Neural crest cell (in vitro differentiated cells): ENCODE measurements at places on chromosomes 5 and 9.

- H3K36me3 ChIP-seq, result no peaks in the 10 kb centered on the region
- no peaks in the 10 kb centered on the region for H3K27me3 ChIP-seq
- no peak overlapping the region for H3K4me3 ChIP-seq
- H3K27ac ChIP-seq, result no peak overlapping the region
These were observed 711.1 kb upstream of the CHD1 start for GRCh38 chr5:99639905-99640304.

GRCh38 chr9:4630836-4631235 is 31.3 kb upstream of the PLPP6 start:
- DNase-seq, result no peak
- no peak overlapping the region for H3K4me3 ChIP-seq
- H3K27me3 ChIP-seq, result no peaks in the 10 kb centered on the region
- no peaks in the 10 kb centered on the region for H3K36me3 ChIP-seq

GRCh38 chr5:137666901-137667300 is 69.0 kb downstream of the KLHL3 start:
- no peaks in the 10 kb centered on the region for H3K4me1 ChIP-seq
- no peak overlapping the region for H3K4me3 ChIP-seq
- DNase-seq, result no peak
- H3K27me3 ChIP-seq, result no peaks in the 10 kb centered on the region
- H3K27ac ChIP-seq, result no peak overlapping the region

- H3K36me3 ChIP-seq, result no peaks in the 10 kb centered on the region
- H3K4me3 ChIP-seq, result no peak overlapping the region
- no peaks in the 10 kb centered on the region for H3K4me1 ChIP-seq
These were observed 23.6 kb downstream of the OLFML2A start for GRCh38 chr9:124800306-124801259.

DNA sequence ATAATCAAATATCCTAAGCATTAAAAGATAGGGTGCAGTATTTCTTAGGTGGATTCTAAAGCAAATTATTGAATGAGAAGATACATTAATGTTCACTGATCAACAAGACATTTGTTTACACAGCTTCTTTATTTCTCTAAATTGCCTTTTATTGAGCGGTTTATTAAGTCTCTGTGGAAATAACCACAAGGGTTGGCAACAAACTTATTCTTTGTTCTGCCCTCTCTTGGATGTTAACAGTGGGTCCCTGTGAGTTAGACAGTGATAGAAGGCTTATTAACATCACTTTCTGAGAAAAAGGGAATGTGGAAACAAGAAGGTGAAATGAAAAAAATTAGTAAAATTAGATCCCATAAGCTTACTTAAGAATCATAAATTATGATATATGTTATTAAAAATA is 82.7 kb upstream of the C6 start:
- no peaks in the 10 kb centered on the region for H3K4me1 ChIP-seq
- no peak for DNase-seq
- H3K27me3 ChIP-seq, result no peaks in the 10 kb centered on the region
- no peak overlapping the region for H3K4me3 ChIP-seq
- no peak overlapping the region for H3K27ac ChIP-seq

GRCh38 chr9:113998525-113999255 is 79.4 kb downstream of the AMBP start:
- no peak overlapping the region for H3K4me3 ChIP-seq
- peaks cover 14% of the 10 kb centered on the region for H3K4me1 ChIP-seq
- no peak overlapping the region for H3K27ac ChIP-seq
- no peak for DNase-seq
- H3K27me3 ChIP-seq, result no peaks in the 10 kb centered on the region

DNA sequence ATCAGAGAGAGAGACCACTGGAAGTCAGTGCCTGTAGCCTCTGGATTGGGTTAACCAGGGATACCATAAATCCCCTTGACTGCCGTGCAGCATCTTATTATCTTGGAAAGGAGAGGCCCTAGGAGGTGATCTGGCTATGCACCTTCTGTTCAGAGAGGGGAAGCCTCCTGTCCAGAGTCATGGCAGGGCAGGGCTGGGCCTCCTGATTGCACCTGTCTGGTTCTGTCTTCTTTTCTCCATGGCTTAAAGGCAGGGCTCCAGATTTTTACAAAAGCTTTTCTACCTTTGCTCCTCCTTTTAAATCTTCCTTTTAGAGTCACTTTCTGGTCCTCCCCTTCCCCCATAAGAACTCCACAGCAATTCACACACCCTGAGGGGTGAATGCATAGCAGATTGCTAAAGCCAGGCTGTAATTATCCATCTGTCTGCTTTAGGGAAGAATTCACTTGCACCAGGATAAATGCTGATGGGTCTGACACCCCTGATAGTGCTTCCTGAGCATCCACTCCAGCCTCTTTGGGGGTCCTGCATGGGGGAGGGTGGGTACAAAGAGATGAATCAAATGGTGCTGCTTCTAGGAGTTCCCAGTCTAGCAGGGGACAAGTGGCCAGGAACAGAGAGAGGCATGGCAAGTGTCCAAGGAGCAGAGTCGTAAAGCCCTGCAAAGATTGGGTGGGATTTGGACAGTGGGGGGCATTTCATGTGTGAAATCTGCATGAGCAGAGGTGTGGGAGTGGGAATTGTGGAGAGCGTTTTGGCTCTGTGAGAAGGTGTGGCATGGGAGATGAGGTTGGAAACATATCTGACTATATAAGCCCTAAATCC is 141.3 kb upstream of the ALDH1B1 start:
- no peak overlapping the region for H3K4me3 ChIP-seq
- H3K4me1 ChIP-seq, result no peaks in the 10 kb centered on the region
- H3K27ac ChIP-seq, result no peak overlapping the region
- no peaks in the 10 kb centered on the region for H3K27me3 ChIP-seq
- no peaks in the 10 kb centered on the region for H3K36me3 ChIP-seq

DNA sequence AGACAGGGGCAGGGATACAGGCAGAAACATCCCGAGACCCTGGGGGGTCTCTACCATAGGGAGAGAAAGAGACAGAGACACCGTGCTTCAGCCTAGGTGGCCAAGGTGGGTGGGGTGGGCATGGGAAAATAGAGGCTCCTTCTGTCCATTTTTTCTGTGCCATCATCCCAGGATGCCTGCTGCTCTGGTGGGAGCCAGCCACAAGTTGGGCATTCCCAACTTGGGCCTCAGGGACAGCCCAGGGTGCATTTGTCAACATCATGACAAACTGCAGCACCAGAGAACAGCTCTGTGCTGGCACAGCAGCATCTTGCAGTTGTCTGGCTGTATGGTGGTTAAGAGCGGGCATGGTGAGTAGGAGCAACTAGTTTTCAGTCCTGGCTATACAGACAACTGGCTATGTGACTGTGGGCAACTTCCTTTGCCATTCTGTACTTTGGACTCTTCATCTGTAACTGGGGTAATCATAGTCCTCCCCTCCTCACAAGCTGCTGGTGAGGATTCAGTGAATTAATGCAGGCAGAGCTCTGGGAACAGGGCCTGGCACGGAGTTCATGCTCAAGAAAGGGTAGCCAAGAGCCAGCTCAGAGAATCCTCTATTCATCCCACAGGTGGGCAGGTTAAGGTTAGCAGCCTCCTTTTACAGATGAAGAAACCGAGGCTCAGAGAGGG is 100.4 kb downstream of the RGS3 start:
- peaks cover 35% of the 10 kb centered on the region for H3K4me1 ChIP-seq
- H3K4me3 ChIP-seq, result peak overlapping the region; percentile 8

- peaks cover 11% of the 10 kb centered on the region for H3K4me1 ChIP-seq
- no peak overlapping the region for H3K4me3 ChIP-seq
- no peak for DNase-seq
These were observed 1.6 kb downstream of the ECM2 start for GRCh38 chr9:92534204-92534603.

- H3K27me3 ChIP-seq, result no peaks in the 10 kb centered on the region
- H3K36me3 ChIP-seq, result no peaks in the 10 kb centered on the region
- no peak for DNase-seq
- H3K27ac ChIP-seq, result no peak overlapping the region
- H3K4me1 ChIP-seq, result peaks cover 8% of the 10 kb centered on the region
These were observed 109.2 kb downstream of the SH3TC2 start for GRCh38 chr5:148953711-148954110.

GRCh38 chr5:95283761-95284571 is 928 bp downstream of the MCTP1 start:
- no peak overlapping the region for H3K27ac ChIP-seq
- peaks cover 13% of the 10 kb centered on the region for H3K4me1 ChIP-seq
- no peaks in the 10 kb centered on the region for H3K36me3 ChIP-seq

GRCh38 chr5:158414780-158415179 is 555.8 kb upstream of the CLINT1 start:
- H3K4me3 ChIP-seq, result no peak overlapping the region
- H3K4me1 ChIP-seq, result no peaks in the 10 kb centered on the region
- no peaks in the 10 kb centered on the region for H3K27me3 ChIP-seq

- H3K27me3 ChIP-seq, result peaks cover 66% of the 10 kb centered on the region
- no peaks in the 10 kb centered on the region for H3K36me3 ChIP-seq
- H3K4me1 ChIP-seq, result peaks cover 8% of the 10 kb centered on the region
- no peak for DNase-seq
- H3K4me3 ChIP-seq, result no peak overlapping the region
These were observed 14.1 kb upstream of the SPDL1 start for GRCh38 chr5:169569513-169569912.

GRCh38 chr5:14383923-14384322 is 197.7 kb upstream of the OTULINL start:
- H3K4me3 ChIP-seq, result no peak overlapping the region
- no peak for DNase-seq
- peaks cover 36% of the 10 kb centered on the region for H3K4me1 ChIP-seq
- peaks cover 17% of the 10 kb centered on the region for H3K36me3 ChIP-seq
- H3K27me3 ChIP-seq, result no peaks in the 10 kb centered on the region

- H3K27ac ChIP-seq, result no peak overlapping the region
- H3K36me3 ChIP-seq, result peaks cover 30% of the 10 kb centered on the region
- peaks cover 17% of the 10 kb centered on the region for H3K4me1 ChIP-seq
- H3K27me3 ChIP-seq, result no peaks in the 10 kb centered on the region
- H3K4me3 ChIP-seq, result no peak overlapping the region
These were observed 82.4 kb downstream of the NNT start for GRCh38 chr5:43685252-43685950.

DNA sequence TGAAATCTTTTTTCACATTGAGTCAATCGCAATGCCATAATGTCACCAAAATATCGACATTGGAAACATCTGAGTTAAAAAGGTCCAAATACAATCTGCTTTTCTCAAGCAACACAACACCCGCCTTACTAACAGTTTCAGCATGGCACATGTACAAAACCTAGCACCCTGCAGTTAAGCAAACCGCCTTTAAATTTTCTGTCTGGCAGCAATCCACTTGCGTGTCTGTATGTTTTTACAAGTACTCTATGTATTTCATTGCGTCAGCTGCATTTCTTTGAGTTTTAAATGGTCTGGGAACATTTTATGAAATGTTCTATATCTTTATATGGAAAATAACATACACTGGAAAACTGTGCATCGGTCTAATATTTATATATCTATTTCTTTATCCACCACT is 134.6 kb downstream of the DENND1A start:
- H3K4me3 ChIP-seq, result no peak overlapping the region
- peaks cover 7% of the 10 kb centered on the region for H3K4me1 ChIP-seq
- no peaks in the 10 kb centered on the region for H3K27me3 ChIP-seq
- no peaks in the 10 kb centered on the region for H3K36me3 ChIP-seq
- no peak overlapping the region for H3K27ac ChIP-seq

DNA sequence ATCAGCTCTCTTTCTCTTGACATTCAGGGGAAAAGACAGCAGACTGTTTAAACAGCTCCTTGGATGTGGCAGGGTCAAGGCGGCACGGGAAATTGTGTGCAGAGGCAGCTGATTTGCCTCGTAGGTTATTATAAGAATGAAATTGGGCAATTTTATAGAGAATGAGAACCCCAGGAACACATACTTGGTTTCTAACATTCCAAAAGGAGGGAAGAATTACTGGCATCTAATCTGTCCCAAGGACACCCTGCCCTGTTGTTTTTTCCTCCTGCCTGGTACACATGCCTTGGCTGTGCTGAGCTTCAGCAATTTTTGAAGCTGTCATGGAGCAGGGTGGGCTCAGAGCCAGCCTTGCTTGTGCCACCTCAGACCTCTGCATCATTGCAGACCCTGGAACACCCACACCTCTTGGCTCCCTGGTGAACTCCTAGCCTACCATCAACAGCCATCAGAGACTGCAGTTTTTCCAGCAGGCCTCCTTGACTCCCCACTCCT is 143.6 kb downstream of the BOD1 start:
- H3K27me3 ChIP-seq, result no peaks in the 10 kb centered on the region
- peaks cover 27% of the 10 kb centered on the region for H3K4me1 ChIP-seq
- no peaks in the 10 kb centered on the region for H3K36me3 ChIP-seq
- DNase-seq, result no peak
- peak overlapping the region; percentile 81 for H3K27ac ChIP-seq

GRCh38 chr5:177111720-177112394 is 21.7 kb upstream of the NSD1 start:
- no peaks in the 10 kb centered on the region for H3K36me3 ChIP-seq
- H3K27ac ChIP-seq, result no peak overlapping the region
- H3K27me3 ChIP-seq, result no peaks in the 10 kb centered on the region
- DNase-seq, result peak; percentile 83
- peaks cover 12% of the 10 kb centered on the region for H3K4me1 ChIP-seq
- no peak overlapping the region for H3K4me3 ChIP-seq

GRCh38 chr5:169411786-169412430 is 111.0 kb upstream of the SLIT3 start:
- H3K4me3 ChIP-seq, result no peak overlapping the region
- no peak overlapping the region for H3K27ac ChIP-seq
- peaks cover 7% of the 10 kb centered on the region for H3K4me1 ChIP-seq
- DNase-seq, result no peak
- no peaks in the 10 kb centered on the region for H3K36me3 ChIP-seq
- H3K27me3 ChIP-seq, result no peaks in the 10 kb centered on the region

GRCh38 chr9:86098824-86099700 is at the start of gene GOLM1:
TSS of gene GOLM1 (minus strand) at chr9:86099558. CDS start at chr9:86079320, 20,238 bp downstream.
- no peaks in the 10 kb centered on the region for H3K27me3 ChIP-seq
- H3K4me1 ChIP-seq, result peaks cover 42% of the 10 kb centered on the region
- peak within 1 kb of the TSS; percentile 94 for H3K27ac ChIP-seq
- H3K4me3 ChIP-seq, result peak within 1 kb of the TSS; percentile 94
- DNase-seq, result peak; percentile 54
- peaks cover 2% of the 10 kb centered on the region for H3K36me3 ChIP-seq

DNA sequence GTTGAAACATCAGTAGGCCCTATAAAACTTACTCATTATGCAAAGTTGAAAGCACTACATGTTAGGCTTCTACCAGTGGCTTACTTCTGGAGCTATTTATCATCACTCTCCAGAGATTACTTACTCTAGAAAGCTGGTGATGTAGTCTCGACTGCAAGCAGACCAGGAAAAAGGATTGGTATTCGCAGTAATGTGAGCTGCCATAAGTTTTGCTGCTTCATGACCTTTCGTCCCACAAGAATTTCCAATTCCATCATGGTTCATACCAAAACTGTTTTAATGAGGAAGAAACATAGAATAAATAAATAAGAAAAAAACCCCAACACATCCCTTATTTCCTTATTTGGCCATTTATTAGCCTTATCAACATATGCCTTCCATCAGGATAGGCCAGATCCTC is 181.9 kb downstream of the ADAMTS6 start:
- no peak overlapping the region for H3K4me3 ChIP-seq
- H3K27ac ChIP-seq, result no peak overlapping the region
- no peak for DNase-seq
- H3K27me3 ChIP-seq, result no peaks in the 10 kb centered on the region

GRCh38 chr5:145919413-145919812 is 17.0 kb upstream of the SH3RF2 start:
- H3K27ac ChIP-seq, result no peak overlapping the region
- no peak for DNase-seq
- H3K4me1 ChIP-seq, result peaks cover 22% of the 10 kb centered on the region
- no peaks in the 10 kb centered on the region for H3K27me3 ChIP-seq
